Hypothalamus (tissue), 51 donors: ENCODE measurements at places on chromosomes 6 and 20.

- DNase-seq: no peak
Measured at GRCh38 chr6:117399924-117400323, 25.8 kb downstream of the ROS1 start.

- no peak for DNase-seq
Measured at GRCh38 chr20:40882152-40882551, 146.5 kb upstream of the TOP1 start.

DNA sequence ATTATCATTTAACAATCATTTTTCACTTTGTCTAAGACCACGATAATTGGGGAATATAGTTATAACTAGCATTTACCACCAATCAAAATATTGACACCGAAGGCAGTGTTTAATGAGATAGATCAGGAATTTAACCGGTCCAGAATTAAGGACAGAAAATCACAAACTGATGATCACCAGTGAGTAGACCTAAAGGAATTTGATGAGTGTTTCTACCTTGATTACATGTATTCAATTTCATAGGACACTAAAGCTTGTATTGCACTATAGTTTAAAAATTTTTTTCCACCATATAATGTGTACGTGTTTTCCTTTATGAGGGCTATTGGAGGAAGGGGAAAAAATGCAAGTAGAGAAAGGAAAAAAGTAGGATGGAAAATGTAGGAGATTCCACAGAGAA lies 22.6 kb upstream of the ARHGAP18 start:
- no peak for DNase-seq

GRCh38 chr6:111782192-111782809 lies 91.0 kb downstream of the FYN start:
- DNase-seq: no peak

GRCh38 chr20:33859751-33860150 lies 48.6 kb downstream of the CHMP4B start:
- no peak for DNase-seq

GRCh38 chr20:31919410-31920155 lies 32.3 kb downstream of the PDRG1 start:
- DNase-seq: no peak

DNA sequence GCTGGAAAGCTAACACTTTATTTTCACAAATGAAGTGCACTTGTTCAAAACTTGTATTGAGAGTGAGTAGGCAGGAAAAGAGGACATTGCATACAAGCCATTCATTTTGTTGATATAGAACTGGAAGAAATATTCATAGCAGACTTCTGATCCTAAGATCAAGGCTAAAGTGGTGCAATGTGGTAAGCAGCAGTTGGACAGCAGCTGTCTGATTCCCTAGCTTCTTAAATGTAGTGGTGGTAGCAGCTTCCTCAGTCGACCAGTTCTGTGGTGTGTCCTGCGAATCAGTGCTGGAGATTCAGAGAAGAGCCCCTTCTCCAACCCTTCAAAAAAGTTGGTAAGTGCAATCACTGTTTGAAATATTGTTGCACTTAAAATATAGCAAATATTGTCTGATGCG lies 281.7 kb upstream of the GJE1 start:
- DNase-seq: no peak

DNA sequence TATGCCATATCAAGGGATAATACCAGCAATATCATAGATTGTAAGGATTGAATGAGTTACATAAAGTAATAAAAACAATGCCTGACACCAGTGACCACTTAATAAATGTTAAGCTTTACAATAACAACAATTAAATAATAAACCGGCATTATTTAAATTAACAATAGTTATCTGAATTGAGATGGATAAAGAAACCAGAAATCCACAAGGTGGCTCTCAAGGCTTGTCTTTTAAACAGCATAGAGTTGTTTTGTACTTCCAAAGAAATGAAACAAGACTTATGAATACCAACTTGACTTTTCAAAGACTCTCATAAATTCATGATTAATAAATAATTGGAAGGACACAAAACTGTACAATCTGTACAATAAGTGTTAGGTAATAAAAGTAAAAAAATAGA lies 203.1 kb downstream of the ASCC3 start:
- DNase-seq: no peak

DNA sequence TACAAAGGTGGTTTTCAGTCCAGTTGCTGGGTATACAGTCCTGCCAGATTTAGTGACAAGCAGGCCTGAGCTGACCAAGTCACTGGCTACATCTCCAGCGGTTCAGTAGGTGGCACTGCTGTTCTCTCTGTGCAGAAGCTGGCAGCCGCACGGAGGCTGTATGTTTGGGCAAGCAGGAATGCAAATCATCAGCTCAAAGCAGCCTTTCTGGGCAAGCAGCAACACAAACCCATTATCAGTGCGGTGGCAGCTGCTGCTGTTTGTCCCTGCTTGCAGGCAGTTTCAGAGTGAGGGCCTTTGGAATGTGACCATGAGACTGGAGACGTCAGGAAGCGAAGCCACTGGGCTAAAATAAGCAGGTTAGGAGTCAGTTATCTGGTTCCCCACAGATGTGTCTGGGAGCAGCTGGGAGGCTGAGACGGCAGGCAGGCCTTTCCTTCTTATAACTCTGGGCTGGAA lies 72.5 kb downstream of the TXLNB start:
- peak; percentile 63 for DNase-seq

GRCh38 chr6:21189759-21190158 lies 403.8 kb upstream of the SOX4 start:
- DNase-seq: no peak

DNA sequence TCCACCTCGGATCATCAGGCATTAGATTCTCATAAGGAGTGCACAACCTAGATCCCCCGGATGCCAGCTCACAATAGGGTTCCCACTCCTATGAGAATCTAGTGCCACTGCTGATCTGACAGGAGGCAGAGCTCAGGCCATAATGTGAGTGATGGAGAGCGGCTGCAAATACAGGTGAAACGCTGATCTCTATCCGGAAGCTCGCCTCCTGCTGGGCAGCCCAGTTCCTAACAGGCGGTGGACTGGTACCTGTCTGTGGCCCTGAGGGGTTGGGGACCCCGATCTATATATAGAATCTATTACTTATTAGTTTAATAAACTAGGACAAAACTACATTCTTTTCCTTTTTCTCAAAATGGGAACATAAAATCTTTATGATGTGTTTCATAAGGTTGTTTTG lies 741.9 kb downstream of the RFPL4B start:
- no peak for DNase-seq

GRCh38 chr6:13689511-13690256 lies 22.0 kb downstream of the RANBP9 start:
- DNase-seq: no peak

GRCh38 chr6:80434691-80435350 lies 328.4 kb downstream of the BCKDHB start:
- no peak for DNase-seq

GRCh38 chr6:168368066-168368820 lies 48.7 kb upstream of the DACT2 start:
- DNase-seq: no peak

GRCh38 chr20:53061192-53062108 lies 89.3 kb downstream of the TSHZ2 start:
- no peak for DNase-seq

DNA sequence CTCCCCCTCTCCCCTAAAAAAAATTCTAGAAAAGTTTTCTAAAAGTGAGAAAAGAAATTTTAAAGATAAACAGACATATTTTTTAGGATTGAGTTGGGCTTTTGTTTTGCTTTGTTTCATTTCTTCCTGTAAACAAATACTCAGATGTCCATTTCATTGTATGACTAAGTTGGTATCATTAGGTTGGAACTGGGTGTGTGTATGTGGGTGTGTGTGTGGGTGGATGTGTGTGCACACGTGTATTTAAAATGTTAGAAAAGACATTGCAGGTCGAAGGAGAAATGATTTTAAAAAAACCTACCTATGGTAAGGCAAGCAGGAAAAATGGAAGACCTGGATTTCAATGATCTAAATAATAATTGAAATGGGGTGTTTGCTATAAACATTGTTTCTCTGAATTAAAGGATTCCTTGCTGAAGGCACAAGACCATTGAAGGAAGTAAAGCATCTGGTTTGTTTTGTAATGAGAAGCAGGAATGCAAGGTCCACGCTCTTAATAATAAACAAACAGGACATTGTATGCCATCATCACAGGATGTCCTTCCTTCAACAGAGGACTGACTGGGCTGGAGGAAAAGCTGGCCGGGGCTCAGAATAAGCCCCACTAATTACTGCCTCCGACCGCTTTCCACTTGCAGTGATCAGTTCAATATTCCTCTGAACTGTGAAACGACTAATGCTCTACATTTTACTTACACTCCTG lies 996 bp upstream of the PRDM1 start:
- DNase-seq: no peak

DNA sequence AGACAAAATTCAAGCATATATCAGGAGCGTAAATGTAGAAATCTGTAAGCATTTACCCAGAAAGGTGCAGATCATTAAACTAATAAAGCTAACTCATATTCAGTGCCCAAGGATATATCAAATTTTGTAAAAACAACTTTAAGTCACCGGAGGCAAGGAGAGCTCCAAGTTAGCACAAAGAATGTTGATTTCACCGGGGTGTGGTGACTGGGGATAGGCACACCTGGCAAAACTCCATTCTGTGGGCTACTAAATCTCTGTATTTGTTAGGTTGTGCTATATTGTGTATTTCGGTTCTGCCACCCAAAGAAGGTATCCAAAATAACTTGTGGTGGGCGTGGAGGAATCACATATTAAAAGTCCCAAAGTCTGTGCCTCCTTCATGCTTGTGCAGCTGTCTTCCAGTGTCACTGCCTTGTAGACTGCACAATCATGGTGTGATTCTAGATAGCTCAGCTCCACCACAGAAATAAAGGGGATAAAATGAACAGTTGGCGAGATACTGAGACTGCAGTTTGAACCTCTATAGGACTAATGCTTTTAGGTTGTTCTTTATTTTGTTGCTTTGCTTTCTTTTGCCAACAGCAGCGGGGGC lies 111.6 kb downstream of the GMDS start:
- no peak for DNase-seq

GRCh38 chr6:127592964-127593363 lies 16.0 kb downstream of the C6orf58 start:
- no peak for DNase-seq

GRCh38 chr6:116127771-116128493 lies 2.0 kb upstream of the COL10A1 start:
- DNase-seq: no peak

- no peak for DNase-seq
Measured at GRCh38 chr20:9627219-9627618, 112.8 kb downstream of the LAMP5 start.

DNA sequence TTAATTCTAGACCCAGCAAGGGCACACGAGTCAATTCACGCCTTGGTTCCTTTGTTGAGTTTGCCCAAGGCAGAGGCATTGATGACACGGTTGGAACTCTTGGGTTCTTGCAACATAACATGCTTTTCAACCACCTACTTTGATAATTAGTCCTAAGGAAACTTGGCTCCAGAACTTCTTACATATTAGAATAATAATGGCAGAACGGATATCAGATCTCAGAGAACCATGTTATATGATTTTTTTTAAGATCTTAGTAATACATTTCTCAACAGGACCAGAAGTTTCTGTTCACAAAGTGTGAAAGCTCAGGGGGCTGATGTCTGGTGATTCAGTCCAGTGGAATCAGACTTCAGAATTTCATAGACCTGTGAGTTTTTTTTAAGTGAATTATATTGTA lies 19.2 kb downstream of the SPTLC3 start:
- DNase-seq: no peak

DNA sequence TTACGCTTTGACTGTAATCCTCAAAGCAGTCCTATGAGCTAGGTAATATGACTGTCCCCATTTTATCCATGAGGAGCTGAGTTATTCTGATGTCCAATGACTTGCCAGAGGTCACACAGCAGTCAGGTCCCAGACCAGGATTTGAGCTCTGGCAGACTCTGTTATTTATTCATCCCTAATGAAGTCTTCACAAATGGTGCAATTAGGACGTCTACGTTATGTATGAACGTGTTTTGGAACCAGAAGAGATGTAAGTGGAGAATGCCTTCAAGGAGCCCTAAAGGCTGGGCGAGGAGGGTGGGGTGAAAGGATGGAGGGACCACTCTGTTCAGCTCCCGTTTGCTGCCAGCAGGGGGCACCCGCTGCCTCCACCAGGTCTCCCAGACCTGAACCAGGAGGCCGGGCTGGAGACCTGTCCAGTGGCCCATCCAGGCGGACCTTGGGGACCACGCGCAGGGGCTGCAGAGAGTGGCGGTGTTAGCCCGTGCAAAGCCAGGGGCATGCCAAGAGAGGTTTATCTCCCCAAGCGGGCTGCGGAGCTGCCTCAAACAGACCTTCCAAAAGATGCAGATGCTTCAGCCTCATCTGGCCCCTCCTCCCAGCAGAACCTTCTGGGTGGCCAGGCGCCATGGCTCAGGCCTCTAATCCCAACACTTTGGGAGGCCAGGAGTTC lies 15.2 kb upstream of the ZNF335 start:
- DNase-seq: peak; percentile 9

GRCh38 chr6:41404182-41404845 lies 68.9 kb downstream of the NCR2 start:
- no peak for DNase-seq

DNA sequence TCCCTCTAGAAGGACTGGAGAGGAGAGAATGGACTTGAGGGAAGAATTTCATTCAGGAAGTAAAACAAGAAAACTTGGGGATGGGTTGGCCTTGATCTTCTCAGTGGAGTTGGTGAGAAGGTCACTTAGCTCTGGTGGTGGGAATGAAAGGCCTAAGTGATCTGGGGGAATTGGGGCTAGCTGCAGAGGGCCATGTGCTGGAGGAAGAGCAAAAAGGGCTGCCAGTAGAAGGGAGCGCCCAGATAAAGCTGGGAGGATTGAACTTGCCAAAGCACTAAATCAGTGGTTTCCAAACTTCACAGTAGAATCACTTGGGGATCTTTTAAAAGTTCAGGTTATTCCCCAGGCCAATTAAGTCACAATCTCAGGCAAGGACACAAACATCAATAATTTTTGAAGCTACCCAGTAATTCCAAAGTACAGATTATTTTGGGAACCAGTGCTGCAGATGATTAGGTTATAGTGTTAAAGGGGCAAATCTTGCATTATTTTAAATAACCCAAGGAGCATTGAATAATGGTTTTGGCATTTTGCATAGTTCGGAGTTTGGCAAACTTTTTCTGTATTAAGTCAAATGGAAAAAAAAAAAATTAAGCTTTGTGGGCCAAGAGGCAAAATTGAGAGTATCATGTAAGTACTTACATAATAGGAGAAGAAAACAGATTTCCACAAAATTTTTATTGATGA lies 36.5 kb upstream of the RFPL4B start:
- DNase-seq: no peak

- no peak for DNase-seq
Measured at GRCh38 chr6:135267085-135267484, 86.0 kb downstream of the MYB start.

DNA sequence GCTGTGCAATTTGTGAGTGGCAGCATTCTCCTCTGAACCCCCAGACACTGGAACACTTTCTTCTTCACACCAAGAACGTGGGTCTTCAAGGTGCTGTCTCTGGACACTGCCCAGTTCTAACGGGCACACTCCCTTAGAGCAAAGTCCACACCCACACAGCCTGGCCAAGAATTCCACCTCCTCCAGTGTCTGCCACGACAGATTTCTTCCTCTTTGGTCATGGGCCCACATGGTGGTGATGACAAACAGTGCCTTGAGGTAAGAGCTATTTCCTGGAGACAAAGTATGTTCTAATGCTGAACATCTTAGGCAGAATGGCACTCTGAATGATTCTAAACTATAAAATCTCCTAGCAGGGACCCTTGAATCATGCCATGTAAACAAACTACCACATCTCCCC lies 25.5 kb upstream of the SSTR4 start:
- DNase-seq: no peak

GRCh38 chr6:114431641-114432040 lies 88.8 kb upstream of the HS3ST5 start:
- DNase-seq: no peak
